ENCODE measurements at places on chromosomes 13 and 19.

GRCh38 chr19:51064534-51065220 is at the start of gene KLK13:
KLK13 (minus strand) TSS chr19:51065092; CDS start chr19:51065067, 25 bp downstream.
- DNase-seq = no peak

GRCh38 chr13:24280720-24281119 is 28.7 kb upstream of the C1QTNF9 start:
- no peak for DNase-seq

GRCh38 chr13:71632721-71633120 is 234.3 kb downstream of the DACH1 start:
- no peak for DNase-seq

GRCh38 chr13:107669391-107669993 is 545.8 kb downstream of the LIG4 start:
- DNase-seq = no peak

- no peak for DNase-seq
Observed at GRCh38 chr13:45199711-45200110, 1.1 kb downstream of the KCTD4 start.

GRCh38 chr13:19053561-19053960 is 128.1 kb downstream of the TUBA3C start:
- no peak for DNase-seq

GRCh38 chr13:112446867-112447266 is 70.7 kb downstream of the SPACA7 start:
- DNase-seq = no peak

DNA sequence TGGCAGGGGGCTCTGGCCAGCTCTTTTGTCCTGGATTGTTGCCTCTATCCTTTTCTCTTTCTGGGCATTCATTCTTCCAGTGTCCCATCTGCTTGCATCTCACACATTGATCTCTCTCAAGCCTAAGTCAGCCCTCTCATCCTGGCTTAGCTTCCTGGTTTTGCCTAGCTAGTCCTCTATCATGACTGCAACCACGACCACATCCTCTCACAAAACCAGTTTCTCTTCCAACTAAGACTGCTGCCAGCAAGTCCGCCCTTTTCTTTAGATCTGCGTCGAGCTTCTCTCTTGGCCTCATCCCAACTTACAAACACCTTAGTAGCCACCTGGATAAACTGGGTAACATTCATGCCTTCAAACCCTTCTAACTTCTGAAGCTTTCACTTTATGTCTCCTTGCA is 212.2 kb upstream of the HTR2A start:
- no peak for DNase-seq

DNA sequence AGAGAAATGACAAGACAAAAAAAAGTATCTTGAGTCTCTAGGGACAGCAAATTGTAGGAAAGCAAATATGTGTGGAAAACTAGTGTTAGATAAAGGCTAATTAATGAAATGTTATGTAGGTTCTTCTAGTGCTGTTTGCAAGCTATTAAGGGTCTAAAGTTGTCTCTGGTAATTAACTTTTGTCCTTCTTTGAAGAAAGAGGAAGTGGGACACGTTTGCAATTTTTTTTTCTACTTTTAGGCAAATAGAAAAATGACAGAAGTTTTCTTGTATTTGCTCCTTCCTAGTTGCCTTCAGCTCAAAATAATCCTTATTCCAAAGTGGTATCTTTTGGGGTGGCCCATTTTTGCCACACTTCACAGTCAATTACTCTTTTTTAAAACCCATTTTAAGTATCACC is 1877.7 kb upstream of the PRR20A start:
- no peak for DNase-seq

DNA sequence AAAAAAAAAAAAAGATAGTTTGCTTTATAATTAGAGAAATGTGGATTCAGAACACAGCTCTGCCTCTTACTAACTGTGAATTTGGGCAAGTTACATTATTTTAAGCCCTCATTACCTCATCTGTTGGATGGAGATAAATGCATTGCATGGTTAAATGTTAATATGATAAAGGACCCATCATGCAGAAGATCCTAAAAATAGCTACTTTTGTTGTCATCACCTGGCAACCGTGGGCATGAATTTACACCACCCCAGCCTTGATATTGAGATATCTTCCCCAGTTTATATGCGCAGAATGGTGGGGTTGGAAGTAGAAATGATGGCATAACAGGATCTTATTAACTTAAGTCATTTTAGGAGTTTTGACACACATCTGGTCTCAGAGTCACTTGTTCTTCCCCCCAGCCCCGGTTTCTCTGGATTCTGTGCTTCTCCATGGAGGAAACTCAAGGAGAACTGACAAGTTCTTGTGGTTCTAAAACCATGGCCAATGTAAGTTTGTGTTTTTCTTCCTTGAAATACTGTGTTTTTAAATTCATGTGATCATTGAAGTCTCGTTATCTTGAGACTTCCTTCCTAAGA is 8.9 kb downstream of the ZNF546 start:
- DNase-seq = no peak

DNA sequence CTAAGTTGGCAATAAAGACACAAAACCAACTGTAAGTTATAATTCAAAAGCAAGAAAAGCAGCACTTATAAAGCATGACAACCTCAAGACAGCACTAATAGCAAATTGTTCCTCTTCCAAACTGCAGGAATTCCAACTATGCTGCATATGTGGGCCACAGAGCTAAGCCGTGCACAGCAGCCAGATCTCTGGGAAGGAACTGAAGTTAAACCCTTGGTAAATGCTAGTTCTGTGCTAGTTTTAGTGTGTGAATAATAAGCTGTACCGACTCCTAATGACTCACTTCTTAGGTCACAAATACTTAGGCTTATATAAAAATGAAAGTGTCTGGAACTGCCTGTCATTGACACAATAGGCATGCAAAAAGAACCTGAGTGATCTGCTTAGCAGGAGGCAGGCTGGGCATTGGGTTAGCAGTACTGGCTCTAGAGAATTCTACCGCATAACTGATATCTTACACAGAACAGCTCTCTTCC is 21.2 kb upstream of the GTF3A start:
- no peak for DNase-seq

DNA sequence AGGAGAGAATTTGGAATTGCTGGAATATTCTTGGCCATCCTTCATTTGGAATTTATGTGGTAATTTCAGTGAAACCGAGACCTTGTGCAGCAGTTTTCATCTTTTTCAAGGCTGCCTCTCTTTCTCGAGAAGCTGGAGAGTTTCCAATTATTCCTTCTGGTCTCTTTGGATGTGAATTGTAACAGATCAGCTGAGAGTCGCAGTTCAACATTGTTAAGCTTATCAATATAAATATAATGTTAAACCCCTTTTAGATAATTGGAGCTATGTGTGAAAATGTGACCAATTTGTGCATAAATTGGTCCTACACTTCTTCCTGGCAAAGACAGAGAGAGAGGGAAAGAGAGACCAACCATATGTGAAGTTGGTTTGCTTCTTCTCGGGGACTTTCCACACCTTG is 425.6 kb downstream of the TSHZ3 start:
- no peak for DNase-seq

- no peak for DNase-seq
Observed at GRCh38 chr13:33139184-33139583, 123.0 kb downstream of the KL start.

- DNase-seq = no peak
Observed at GRCh38 chr13:50387051-50387581, 371.9 kb downstream of the KCNRG start.

Data from stimulated activated CD8-positive, alpha-beta memory T cell treated with anti-CD3 and anti-CD28 coated beads, Interleukin-7, amount 100 ng/mL, for 4 hours (primary cell).